ENCODE measurements at places on chromosomes 16 and 17.

DNA sequence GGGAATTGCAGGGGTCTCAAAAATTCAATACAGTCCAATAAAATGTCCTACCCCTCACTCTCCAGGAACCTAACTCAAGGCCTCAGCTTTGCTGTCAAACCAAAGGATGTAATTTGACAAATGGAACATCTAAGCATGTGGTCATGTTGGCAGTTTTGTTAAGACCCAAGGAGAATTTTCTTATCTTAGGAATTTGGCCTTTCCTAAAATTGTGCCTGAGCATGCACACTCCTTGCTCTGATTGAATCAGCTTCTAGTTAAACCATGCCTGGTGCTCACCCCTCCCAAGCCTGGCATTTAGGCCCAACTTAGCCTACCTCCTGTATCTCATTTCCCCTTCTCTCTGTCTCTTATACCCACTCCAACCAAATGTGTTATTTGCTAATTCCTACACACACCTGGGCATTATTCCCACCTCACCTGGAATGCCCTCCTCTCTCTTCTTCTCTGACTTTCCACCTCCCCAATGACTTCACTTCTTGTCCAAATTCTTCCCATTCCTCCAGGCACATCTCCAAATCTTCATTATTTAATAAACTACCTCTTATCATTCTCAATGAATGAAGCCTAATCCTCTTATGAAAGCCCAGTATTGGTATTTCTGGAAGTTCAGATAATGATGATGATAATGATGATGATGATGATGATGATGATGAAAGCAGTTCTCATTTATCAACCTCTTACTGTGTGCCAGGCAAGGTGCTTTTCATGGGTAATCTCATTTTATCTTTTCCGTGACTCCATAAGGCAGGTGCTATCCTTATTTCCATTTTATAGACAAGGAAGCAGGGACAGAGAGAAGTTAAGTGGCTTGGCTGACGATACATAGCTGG lies 178.0 kb upstream of the IRX6 start:
- DNase-seq = no peak

GRCh38 chr16:88834670-88835069 lies 22.1 kb downstream of the GALNS start:
- DNase-seq = no peak

GRCh38 chr16:56347166-56347565 lies 78.2 kb downstream of the AMFR start:
- no peak for DNase-seq

GRCh38 chr17:41548844-41549595 lies 20.9 kb upstream of the KRT19 start:
- DNase-seq = peak; percentile 88

- peak; percentile 73 for DNase-seq
Measured at GRCh38 chr16:2904100-2904921, 7.4 kb upstream of the FLYWCH1 start.

- no peak for DNase-seq
Measured at GRCh38 chr17:3189961-3190360, 7.4 kb upstream of the OR1A2 start.

GRCh38 chr17:2172077-2172851 lies 117.4 kb downstream of the HIC1 start:
- DNase-seq = peak; percentile 98

- peak; percentile 81 for DNase-seq
Measured at GRCh38 chr17:68514831-68515635, 2.8 kb downstream of the PRKAR1A start.

DNA sequence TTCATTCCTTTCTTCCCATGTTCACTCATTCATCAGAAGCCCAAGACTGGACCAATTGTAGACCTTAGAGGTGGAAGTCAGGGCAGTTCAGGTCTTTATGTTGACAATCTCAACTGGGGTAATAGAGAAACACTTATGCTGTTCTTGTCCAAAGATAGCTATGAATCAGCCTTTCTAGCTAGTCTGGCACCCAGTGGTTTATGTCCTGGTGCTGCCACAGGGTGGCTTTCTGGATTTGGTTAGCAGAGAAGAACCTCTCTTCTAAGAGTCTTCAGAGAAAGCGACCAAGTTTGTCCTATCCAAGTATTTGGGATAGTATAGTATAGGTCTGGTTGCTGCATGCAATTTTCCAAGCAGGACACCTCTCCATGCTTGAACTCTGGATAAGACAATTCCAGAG lies 83.3 kb downstream of the NOG start:
- DNase-seq = no peak

DNA sequence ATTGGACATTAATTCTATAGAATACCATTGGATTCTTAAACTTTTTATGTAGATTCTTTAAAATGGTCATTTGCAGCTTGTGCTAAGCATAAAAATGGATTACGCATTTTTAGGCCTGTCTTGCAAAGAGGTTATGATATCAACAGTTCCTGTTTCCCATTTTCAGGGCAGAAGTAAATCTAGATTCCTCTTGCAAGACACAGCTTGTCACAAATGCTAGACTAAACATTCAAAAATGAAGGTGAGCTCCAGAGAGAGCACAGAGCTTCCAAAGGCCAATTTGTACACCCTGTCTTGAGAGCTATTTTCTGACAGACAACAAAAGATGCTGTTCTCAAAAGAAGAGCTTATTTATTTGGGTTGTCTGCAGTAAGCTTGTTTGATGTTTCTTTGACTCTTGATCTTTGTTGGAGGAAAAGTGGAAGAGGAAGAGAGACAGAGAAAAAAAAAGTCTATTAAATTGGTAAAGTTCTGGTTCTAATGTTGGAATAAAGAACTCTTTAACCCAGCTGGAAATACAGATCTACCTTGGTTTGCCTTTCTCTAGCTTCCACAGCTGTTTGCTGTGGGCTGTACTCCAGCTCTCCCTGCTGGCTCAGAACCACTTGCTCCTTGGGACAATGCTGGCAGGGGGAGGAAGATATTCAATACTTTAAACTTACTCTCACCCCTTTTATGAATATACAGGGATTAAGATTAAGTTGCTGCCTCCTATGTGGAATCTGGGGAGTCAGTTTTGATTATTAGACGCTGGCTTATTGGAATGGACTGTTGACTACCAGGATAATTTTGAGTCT lies 651.8 kb downstream of the CDH11 start:
- DNase-seq = no peak

GRCh38 chr17:47009759-47010594 lies 30.9 kb upstream of the RPRML start:
- DNase-seq = no peak

DNA sequence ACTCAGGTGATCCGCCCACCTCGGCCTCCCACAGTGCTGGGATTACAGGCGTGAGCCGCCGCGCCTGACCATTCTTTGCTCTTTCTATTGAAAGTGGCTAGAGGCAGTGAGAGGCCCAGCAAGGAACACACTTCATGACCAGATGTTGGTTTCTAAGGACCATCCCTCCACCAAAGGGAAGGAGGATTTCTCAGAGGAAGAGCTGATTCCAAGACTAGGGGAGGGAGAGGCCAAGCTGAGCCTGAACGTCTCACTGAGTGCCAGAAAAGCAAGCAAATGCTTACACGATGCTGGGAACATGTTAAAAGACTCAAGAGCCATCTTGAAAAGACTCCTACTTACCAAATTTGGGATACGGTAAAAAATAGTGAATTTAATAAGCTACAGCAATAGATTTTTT lies 79.2 kb downstream of the MRM3 start:
- DNase-seq = no peak

GRCh38 chr16:11056993-11057649 lies 112.8 kb downstream of the CLEC16A start:
- no peak for DNase-seq

DNA sequence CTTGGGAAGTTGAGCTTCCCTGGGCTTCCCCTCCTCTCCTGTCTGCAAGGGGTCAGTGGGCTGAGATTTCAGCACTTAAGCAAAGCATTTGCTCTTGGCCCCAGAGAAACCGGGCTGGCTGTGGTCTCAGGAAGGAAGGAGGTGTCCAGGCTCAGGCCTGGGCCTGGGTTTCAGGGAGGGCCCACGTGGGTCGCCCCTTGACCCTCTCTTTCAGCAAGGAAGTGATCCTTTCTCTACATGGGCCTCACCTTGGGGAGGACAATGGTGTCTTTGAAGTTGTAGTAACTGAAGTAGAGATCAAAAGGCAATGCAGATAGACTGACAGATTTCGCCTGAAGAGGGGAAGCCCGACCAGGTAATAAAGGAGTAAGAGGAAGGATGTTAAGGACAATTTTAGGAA lies 2.7 kb downstream of the NOD2 start:
- no peak for DNase-seq

DNA sequence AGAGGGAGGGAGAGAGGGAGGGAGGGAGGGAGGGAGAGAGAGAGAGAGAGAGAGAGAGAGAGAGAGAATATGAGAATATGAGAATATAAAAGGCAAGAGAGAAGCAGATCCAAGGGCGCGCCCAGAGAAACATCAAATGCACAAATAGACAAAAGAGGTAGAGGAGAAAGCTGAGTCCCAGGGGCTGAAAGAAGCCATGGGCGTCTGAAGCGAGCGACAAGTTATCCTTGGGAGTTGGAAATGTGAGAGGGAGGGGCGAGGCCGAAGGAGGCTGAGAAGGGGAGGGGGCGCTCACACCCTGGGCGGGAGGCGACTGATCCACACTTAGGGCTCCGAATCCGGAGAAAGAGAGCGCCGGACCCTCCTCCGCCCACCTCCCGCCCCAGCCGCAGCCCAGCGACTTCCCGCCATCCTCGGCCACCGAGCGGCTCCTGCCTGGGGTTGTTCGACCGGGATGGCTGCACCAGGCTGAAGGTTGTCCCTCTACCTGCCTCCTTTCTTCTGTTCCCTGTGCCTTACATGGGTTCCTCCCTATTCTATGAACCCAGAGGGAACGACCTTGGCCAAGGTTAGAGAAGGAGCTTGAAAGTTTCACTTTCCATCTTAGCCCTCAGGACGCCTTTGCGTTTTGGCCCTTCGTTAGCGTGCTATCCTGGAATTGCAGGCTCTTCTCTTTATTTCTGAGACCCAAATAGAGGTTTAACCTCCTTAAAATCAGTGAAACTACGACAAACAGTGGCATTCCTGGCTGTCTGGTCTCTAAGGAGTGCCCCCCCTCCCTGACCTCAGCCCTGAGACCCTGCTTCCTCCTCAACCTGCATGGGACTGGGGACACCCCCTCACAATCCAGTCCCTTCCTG lies 21.2 kb upstream of the HOXB9 start:
- no peak for DNase-seq

DNA sequence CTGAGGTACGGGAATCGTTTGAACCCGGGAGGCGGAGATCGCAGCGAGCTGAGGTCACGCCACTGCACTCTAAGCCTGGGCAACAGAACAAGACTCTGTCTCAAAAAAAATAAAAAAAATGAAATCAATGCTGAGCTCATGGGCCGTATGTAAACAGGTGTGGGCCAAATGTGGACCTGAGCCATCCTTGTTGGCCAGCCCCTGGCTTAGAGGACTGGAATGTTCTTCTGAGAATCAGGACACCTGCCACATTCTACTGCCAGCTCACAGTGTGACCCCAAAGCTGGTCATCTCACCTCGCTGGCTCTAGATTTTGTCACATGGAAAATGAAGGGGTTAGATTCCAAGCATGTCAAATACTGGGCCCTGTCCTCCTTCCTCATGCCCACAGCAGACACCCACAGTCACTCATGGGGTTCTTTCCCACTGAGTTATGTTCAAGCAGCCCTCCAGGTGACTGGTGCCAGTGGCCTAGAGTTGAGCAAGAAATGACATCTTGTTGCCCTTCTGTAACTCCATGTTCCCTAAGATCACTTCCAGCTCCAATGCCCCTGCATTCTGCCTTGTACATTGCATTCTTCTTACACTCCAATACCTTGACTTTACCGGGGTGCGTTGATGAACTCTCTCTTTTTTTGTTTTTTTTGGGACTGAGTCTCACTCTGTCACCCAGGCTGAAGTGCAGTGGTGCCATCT lies 110.6 kb downstream of the ABCC1 start:
- no peak for DNase-seq

DNA sequence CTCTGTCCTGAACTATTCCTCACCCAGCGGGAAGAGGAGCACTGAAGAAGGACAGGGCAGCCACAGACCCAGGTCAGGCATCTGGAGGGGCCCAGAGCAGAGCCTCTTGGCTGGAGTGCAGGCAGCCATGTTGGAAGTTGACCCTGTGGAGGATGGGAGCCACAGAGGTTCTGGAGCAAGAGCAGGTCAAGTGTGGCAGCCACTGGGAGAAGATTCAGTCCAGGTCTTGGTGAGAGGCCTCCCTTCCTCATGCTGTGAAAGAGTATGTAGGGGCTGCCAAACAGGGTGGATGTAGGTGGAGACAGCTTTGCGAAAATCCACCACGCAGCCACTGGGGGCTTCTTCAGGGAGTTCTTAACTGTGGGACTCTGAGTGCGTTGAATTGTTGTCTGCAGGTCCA lies 590 bp upstream of the CD79B start:
- DNase-seq = no peak

DNA sequence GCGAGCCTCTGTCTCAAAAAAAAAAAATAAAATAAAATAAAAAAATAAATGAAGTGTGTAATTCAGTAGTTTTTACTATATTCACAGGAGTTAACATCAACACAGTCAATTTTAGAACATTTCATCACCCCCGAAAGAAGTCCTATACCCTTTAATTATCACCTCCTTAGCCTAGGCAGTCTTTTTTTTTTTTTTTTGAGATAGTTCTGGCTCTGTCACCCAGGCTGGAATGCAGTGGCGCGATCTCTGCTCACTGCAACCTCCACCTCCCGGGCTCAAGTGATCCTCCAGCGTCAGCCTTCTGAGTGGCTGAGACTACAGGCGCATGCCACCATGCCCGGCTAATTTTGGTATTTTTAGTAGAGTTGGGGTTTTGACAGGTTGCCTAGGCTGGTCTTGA lies 150.7 kb downstream of the SNX29 start:
- DNase-seq = no peak

GRCh38 chr17:4944554-4945175 lies 3.7 kb downstream of the PFN1 start:
- no peak for DNase-seq

DNA sequence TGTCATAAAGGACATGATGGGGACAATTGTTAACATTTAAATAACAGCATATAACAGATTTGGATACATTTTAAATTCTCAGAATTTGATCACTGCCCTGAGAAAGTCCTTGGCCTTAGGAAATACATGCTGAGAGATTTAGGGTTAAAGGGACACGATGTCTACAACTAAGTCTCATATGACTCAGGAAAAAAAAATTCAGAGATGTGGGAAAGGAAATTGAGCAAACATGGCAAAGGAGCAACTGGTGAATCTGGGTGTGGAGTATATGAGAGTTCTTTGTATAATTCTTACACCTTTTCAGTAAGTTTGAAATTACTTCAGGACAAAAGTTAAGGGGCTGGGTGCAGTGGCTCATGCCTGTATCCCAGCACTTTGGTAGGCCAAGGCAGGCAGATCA lies 18.2 kb downstream of the MPP3 start:
- DNase-seq = peak; percentile 77

GRCh38 chr16:30136971-30137605 lies 14.1 kb upstream of the MAPK3 start:
- DNase-seq = no peak

DNA sequence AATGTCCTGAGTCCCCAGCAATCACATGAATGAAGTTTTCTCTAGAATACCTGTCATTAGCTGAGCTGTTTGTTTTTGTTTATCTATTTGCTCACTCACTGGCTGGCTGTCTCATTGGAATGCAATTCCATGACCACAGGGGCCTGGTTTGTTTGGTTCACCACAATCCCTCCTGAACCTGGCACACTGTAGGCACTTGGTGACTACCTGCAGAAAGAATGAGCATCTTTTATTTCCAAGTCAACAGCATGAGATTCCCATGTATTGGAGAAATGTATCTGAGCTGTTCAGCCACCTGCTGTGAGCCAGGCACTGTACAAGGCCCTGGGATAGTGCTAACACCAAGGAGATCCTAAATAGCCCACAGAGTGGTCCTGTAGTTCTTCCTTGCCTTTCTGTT lies 345.1 kb downstream of the XYLT1 start:
- DNase-seq = peak; percentile 14
